ENCODE measurements at places on chromosomes 3 and 15.
A peak's percentile ranks its signal among the peaks of the same experiment; 100 is the strongest.

DNA sequence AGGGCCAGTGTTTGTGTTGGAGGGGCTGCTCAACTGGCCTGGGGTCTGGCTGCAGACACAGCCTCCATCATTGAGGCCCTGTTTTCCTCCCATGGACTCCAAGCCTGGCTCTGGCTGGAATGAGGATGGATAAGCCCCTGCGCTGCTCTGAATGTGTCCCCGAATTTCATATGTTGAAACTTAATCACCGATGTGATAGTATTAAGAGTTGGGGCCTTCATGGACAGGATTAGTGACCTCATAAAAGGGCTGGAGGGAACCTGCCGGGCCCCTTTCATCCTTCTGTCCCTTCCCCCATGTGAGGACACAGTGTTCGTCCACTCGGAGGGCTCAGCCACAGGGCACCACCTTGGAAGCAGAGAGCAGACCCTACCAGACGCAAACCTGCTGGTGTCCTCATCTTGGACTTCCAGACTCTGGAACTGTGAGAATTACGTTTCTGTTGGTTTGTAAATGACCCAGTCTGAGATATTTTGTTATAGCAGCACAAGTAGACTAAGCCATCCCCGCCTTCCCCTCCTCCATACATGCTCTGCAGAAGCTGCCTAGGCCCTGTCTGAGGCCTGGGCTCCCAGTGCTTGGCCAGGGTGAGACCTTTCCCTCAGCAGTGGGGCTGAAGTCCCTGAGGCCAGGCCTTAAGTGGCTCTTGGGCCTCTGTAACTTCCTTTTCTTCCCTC, 3.8 kb upstream of the LCTL start:
- no peak for DNase-seq

GRCh38 chr3:143928056-143928455, 43.6 kb upstream of the DIPK2A start:
- no peak for DNase-seq

DNA sequence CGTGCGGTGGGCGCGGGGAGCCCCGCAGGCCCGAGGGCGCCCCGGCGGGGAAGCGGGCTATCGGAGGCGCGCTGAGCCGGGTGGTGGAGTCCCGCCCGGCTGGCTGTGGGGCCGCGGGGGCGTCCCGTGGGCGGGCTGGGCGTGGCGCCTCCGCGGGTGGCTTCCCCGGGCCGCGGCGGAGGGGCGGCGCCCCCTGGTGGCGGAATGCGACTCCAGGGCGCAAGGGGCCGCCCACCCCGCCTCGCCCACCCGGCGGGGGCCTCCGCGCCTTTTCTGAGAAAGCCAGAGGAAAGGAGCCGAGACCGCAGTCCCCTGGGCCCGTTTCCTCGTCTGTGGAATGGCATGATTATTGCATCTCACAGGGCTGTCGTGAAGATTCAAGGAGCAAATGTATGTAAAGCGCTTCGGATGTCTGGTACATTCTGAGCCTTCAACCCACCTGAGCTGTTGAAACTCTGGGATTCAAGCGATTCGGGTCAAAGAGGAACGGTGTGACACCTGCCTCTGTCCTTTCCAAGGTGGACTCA, 31.9 kb upstream of the RAB6B start:
- DNase-seq, result no peak

- no peak for DNase-seq
These were observed 9.8 kb upstream of the CLPX start for GRCh38 chr15:65194826-65195547.

DNA sequence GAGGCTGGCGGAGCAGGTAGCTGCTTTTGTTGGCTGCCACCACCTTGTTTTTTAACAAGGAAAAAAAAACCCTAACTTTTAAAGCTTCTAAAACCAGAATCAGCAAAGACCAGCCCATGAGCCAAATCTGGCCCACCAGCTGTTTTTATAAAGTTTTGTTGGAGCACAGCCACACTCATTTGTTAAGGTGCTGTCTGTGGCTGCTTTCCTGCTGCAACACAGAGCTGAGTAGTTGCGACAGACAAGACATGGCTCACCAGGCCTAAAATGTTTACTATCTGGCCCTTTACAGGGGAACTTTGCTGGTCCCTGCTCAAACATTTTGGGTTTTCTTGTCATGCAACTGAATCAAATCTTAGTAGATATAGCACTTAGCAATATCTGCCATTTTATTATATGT, 18.9 kb downstream of the EFCAB12 start:
- DNase-seq, result no peak

DNA sequence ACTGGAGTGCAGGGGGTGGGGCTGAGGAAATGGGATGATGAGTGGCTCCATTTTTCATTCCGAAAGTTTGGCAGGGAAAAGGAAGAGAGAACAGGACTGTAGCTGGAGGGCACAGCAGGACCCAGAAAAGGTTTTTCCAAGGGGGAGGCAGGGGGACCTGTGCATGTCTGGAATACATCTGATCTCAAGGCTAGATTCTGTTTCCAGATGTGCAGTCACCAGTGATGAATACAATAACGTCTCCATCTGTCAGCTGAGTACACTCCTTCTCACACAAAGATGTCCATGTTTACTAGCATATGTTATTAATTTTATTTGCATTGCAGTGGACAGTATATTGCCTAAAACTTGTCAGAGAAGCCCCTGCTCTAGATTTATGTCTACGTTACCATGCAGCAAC, 39.9 kb upstream of the PRTG start:
- no peak for DNase-seq

GRCh38 chr15:71335591-71335990, 220.3 kb downstream of the THSD4 start:
- no peak for DNase-seq

- DNase-seq, result no peak
These were observed 896.9 kb downstream of the IGSF11 start for GRCh38 chr3:118137778-118138177.

GRCh38 chr3:137694836-137695235, 69.3 kb upstream of the SOX14 start:
- no peak for DNase-seq

DNA sequence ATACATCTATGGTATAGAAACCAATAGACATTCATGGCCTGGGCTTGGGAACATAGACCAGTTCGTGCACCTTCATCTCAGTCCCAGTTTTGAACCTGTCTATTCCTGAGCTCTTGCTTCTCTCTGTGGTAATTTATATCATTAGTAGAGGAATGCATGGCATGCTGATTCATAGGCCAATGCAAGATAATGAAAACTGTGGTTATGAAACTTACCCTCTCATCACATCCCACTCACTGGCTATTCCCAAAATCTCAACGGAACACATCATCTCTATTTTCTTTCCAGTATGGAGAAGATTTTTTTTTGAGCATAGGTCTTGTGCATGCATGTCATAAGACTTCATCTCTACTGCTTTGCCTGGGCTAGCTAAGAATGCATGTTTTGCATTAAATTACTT, 18.7 kb upstream of the P2RY12 start:
- no peak for DNase-seq

GRCh38 chr15:68814596-68814995, 6.1 kb downstream of the ANP32A start:
- DNase-seq, result no peak

GRCh38 chr15:60004846-60005351, 788 bp downstream of the FOXB1 start:
- no peak for DNase-seq

GRCh38 chr3:70631716-70632307, 319.4 kb upstream of the MDFIC2 start:
- no peak for DNase-seq

GRCh38 chr3:184345317-184346144, 8.1 kb downstream of the FAM131A start:
- peak; percentile 67 for DNase-seq

DNA sequence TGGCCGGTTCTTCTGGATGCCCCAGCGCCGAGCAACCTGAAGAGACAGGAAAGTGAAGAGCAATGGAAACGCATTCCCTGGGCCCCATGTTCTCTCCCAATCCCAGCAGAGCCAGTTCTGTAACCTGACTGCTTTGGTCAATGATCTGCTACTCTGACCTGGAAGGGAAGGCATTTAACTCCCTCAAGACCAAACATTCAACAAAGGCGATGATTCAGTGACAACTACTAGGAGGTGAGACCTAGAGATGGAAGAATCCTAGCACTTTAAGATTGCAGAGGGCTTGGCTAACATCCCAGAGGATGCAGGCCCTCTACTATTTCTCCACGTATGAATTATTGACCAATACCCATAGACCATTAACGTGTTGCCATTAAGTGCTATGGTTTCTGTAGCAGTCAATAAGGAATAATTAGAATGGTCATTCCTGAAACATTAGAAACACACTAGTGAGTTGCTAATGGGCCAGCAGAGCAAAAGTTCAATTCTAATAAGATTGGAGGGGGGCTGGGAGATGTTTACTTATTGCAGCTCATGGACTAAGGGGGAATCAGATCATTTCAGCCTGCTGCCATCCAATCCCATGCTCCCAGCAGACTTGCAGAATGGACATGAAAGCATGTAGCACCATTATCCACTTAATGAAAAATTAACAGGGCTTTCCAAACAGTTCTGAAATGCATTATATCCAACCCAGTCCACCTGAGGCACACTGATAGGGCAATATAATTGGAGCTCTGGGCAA, 56.6 kb downstream of the ETV5 start:
- no peak for DNase-seq

- no peak for DNase-seq
These were observed 441.1 kb upstream of the MDFIC2 start for GRCh38 chr3:70753572-70753971.
